ENCODE measurements at places on chromosomes 7 and 10. TPM values are rescaled to one million over a fixed set of nuclear protein-coding genes. Genes with fewer than 3 reads are reported as not detected.

- no peaks in the 10 kb centered on the region for H3K27me3 ChIP-seq
- no peaks in the 10 kb centered on the region for H3K4me1 ChIP-seq
- DNase-seq = no peak
- no peaks in the 10 kb centered on the region for H3K36me3 ChIP-seq
Measured at GRCh38 chr10:131475803-131476202, 164.3 kb upstream of the TCERG1L start.

DNA sequence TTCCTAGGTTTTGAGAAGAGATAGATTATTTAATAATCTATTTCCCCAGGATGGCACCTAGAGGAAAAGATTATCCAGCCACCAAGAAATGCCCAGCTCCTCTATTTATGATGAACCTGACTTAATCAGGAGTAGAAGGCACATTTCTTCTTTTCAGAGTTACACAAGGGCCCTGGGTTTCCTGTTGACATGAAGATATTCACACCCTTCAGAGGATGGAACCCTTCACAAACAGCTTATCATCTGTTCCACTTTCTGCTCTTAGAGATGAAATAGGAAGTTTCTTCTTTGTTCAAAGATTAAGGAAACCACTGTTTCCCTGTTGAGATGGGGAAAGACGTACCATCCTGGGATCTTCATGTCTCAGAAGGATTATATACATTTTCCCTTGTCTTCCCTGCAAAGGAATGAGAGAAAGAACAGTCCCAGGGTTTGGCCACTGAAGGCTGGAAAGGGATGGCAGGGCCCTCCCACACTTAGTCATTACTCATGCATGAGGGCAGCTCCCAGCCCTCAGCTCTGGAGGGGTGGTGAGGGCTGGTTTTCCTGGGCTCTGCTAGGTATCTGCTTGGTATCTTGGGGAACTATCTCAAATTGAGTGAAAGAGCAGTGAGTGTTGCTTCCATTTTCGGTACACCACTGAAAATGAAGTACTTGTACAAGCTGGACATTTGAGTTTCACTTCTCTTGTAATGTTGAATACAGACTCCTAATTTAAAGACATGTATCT, 64.0 kb downstream of the MTPAP start:
- no peaks in the 10 kb centered on the region for H3K27me3 ChIP-seq
- no peak for DNase-seq
- no peak overlapping the region for H3K4me3 ChIP-seq

GRCh38 chr10:99285881-99286280, 43.3 kb upstream of the CNNM1 start:
- no peaks in the 10 kb centered on the region for H3K36me3 ChIP-seq
- no peaks in the 10 kb centered on the region for H3K4me1 ChIP-seq
- no peaks in the 10 kb centered on the region for H3K27me3 ChIP-seq
- no peak overlapping the region for H3K4me3 ChIP-seq

SAMD9L gene
- 50.6 TPM for total RNA-seq

MACC1 gene
- total RNA-seq = 27.2 TPM
